ENCODE measurements at places on chromosomes 1 and 21. TPM values are rescaled to one million over a fixed set of nuclear protein-coding genes. Genes with fewer than 3 reads are reported as not detected.

DNA sequence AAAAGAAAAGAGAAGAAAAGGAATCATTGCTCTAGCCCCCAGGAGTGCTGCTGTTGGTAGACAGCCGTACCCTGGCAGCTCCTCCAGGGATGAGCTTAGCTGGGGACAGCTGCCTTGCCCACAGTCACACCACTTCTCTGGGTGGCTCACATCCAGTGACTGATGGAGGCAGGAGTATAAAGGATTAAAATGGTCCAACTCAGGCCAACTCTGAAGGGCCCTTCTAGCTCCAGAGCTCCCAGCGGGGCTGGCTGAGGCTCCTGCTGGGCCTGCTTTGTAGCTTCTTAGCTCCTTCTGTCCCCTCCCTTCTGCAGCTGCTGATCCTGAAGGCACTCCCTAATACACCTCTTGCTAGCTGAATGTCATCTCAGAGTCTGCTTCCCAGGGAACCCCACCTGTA, 4.4 kb downstream of the CITED4 start:
- no peak for DNase-seq

NPHS2 gene
- not detected for total RNA-seq

OR2AK2 gene
- total RNA-seq, result not detected

GRCh38 chr1:215793180-215793579, 226.1 kb downstream of the KCTD3 start:
- peak; percentile 3 for DNase-seq

DNA sequence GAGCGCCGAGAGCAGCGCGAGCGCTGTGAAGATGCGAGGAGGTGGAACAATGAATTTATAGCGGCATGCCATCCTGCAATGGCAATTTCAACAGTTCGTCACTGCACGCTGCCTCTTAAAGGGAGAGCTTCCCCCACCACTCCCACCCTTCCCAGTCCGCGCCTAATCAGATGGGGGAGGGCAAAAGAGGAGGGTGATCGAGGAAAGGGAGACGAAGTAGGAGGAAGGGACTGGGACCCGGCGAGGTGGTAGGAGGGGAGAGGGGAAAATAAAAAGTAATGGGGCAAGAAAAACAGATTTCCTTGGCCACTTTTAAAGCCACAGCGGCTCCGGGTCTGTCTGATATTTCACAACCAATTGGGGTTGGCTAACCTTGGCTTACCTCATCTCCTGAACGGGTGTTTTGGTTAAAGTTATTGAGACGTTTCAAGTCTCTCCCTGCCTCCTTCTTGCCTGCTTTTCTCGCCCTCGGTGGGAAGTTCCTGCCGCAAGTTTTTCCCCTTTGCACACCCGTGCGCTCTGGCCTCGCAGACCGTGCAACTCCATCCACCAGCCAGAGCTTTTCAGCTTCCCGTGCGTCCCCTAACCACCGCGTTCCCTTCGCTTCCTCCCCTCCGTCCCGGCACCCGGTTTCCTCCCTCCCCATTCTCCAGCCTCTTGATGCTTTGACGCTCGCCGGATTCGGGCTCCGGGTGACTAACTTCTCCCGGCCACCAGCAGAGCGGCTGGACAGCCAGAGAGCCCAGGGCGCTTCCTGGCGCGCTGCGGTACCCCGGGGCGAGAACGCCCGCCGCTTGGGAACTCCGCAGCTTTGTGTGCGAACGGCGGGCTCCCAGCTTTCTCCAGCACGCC, at the start of gene ADAMTS5:
TSS of gene ADAMTS5 (minus strand) at position 27 of the 852 bp plus-strand sequence. CDS start 697 bp downstream, outside the sequence.
- peak; percentile 74 for DNase-seq

- no peak for DNase-seq
Observed at GRCh38 chr21:44730951-44731579, 19.7 kb upstream of the TSPEAR start.
